ENCODE measurements at places on chromosomes 16 and 17.

- no peak for DNase-seq
Observed at GRCh38 chr16:67648088-67648763, 3.3 kb downstream of the CARMIL2 start.

- DNase-seq, result no peak
Observed at GRCh38 chr17:73698966-73699365, 54.7 kb upstream of the SDK2 start.

GRCh38 chr17:3990386-3991127, 26.3 kb upstream of the ATP2A3 start:
- DNase-seq, result no peak

- peak; percentile 96 for DNase-seq
Observed at GRCh38 chr17:32877164-32877764, 340 bp upstream of the MYO1D start.

DNA sequence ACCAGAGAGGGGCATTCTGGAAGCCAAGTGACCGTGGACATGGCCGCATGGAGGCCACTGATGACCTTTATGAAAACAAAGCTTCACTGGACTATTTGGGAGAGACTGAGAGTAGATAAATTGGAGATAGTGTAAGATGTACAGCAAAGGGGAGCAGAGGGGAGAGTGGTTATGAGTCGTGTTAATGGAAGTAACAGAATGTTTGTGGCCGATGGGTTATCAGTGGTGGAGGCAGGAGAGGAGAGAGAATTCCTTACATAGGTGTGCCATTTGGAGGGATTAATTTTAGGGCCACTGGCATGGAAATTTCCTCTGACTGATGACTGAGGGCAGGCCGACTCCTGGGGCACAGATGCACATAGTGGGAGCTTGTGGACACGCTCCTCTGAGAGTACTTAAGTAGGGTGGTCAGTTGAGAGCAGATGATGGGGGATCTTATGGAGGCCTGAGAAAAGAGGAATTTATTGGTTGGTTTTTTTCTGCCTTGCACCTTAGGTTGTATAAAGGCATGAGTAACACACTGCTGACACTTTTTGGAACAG, 19.2 kb downstream of the PRPSAP2 start:
- no peak for DNase-seq

DNA sequence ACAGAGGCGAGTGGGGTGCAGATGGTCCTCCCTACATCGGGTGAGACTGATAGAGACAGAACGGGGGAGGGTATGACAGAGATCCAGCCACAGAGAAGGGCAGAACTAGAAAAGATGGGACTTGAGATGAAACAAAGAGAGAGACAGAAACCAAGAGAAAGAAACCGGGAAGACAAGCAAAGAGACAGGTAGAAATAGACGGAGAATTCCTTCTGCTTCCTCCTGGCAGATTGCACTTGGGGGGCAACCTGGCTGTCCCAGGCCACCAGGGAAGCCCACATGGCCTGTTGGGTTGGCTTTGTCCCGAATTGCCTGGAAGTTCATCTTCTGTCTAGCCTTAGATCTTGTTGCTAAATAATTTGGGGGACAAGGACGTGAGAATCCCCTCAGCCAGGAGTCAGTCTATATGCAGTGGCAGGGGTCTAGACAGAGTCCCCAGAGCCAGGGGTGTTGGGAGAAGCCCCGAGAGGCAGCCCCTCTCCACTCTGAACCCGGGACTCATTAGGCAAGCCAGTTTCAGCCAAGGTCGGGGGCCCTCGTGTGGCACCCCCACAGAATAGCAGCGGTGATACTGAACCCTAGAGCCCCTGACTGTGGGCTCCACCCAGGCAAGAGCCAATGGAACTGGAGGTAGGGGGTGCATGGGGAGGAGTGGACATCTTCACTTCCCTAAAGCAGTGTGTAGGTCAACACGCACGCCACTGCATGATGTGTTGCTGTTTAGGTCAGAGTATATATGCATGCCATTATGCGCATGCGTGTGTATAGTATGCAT, 627 bp upstream of the TSPOAP1 start:
- DNase-seq, result peak; percentile 88

DNA sequence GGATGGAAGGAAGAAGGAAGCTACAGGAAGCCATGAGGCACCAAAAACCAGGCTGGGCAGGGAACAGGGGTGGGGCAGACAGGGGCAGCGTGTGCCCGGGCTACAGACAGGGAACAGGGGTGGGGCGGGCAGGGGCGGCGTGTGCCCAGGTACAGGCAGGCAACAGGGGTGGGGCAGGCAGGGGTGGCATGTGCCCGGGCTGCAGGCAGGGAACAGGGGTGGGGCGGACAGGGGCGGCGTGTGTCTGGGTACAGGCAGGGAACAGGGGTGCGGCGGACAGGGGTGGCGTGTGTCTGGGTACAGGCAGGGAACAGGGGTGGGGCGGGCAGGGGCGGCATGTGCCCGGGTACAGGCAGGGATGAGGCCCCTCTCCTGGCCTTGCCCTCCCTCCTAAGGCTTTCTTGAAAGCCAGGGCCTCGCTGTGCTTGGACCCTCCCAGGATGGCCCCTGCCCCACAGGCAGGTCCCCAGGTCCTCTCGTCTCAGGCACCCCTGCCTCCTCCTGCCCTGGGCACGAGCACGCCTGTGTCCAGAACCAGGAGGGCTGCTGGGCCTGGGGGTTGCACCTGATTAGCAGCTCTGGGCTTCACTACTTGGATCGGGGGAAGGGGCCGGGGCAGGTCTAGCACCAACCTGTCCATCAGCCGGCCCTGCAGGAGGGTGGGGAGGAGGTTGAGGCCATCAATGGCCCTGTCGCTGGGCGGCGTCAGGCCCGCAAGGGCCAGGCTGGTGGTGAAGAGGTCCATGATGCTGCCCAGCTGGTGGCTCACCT, 14.5 kb upstream of the APRT start:
- DNase-seq, result no peak

DNA sequence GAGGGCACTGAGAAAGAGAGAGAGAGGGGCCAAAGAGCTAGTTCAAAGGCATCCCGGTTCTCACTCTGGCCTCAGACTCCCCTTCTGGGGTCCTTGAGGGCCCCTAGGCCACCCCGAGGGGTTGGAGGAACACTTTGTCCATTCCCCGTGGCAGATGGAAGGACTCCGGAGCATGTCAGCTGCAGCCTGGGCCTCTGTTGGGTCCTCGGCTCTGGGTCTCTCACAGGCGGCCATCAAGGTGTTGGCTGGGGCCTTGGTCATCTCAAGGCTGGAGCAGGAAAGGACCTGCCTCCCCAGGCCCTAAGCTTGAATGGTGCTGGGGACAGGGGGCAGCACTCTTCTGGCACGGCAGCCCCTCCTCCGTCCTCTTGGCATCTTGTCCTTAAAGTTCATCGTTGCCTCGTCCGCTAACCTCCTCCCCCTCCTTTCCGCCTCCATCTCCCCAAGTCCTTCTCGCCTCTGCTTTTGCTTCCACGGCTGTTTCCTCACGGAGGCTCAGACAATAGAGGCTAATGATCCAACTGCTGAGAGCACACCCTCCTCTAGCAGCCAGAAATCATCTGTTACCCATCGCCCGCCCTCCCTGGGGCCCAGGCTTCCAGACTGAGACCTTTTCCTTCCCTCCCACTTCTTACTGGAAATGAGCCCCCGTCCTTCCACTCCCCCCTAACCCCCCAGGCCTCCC, 23.3 kb downstream of the CCR7 start:
- DNase-seq, result peak; percentile 19

GRCh38 chr17:8052256-8053252, 13.7 kb downstream of the ALOX15B start:
- no peak for DNase-seq

DNA sequence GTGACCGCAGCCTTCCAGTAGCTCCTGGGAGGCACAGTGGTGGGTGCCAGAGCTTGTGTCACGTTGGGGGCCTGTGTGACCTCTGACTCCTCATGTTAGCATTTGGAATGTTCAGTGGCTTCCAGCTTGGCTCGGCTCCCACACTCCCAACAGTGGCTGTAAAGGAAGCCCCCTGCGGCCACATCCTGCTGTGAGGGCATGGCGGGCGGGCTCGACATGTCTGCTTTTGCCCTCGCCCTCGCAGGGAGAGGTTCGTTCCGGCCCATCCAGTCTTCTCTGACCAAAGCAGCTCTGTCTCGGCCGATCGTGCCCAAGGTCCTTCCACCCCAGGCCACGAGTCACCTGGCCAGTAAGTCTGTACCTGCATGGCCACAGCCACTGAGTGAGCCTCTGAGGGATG, 12.2 kb upstream of the JPT2 start:
- no peak for DNase-seq

DNA sequence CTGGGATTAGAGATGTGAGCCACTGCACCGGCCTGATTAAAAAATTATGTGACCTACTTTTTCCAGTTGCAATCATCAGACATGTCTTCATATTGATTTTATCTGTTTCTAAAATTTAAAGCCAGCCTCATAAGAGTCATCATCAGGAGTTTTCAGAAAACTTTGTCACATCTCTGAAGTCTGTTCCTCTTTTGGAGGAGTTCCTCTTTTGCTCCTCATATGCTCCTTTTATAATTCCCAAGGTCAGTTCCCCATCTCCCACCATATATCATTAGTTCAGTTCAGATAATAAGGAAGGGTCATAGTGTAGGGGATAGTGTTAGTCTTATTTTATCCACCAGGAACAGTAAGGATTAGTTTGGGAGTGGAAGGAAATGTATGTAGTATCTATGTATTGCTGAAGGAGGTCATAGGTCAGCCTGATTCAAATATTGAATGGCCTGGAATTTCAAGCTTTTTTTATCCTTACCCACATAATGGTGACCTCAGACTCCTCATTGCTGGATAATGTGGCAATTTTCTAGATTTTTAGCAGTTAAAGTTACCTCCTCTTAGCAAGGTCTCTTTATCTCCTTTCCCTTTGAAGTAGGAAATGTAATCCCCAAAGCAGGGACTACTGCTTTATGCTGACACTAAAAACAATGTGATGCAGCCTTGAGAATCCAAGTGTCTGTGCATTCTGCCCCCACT, 13.8 kb upstream of the DUSP14 start:
- DNase-seq, result no peak

- no peak for DNase-seq
Observed at GRCh38 chr17:50356892-50357510, 11.1 kb downstream of the XYLT2 start.

GRCh38 chr16:86906623-86907022, 328.3 kb downstream of the FOXL1 start:
- DNase-seq, result no peak

GRCh38 chr17:76053246-76054111, 18.8 kb downstream of the SRP68 start:
- no peak for DNase-seq

DNA sequence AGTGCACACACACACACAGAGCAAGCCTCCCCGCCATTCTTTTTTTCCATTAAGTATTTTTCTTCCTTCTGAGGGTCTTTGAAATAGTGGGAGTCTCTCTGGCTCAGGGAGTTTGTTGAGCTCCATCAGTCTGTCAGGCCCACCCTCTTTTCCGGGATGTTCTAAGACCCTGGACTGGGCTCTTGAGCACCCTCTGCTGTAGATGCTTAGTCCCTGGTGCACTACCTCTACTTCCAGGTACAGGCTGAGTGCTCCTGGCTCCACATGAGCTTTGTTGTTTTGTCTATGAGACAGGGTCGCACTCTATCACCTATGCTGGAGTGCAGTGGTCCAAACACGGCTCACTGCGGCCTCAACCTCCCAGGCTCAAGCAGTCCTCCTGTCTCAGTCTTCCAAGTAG, 20.7 kb downstream of the LIMD2 start:
- DNase-seq, result no peak

DNA sequence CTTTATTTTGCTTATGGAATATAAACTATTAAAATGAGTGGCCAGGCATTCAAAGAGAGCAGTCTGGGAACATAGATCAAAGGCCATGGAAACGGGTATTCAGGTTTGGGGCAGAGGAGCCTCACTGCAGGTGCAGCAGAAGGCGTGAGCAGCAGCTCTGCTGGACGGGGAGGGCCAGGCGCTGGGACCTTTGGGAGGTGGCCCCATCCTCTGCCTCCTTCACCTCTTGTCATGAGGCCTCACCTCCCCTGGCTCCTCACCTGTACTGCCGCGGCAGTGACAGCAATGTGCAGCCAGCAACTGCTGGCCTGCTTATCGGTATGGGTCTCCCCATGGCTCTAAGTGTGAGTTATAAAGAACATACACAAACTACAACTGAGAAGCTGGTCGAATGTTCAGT, 109.4 kb downstream of the CDK5R1 start:
- DNase-seq, result no peak

- peak; percentile 72 for DNase-seq
Observed at GRCh38 chr16:67173808-67174705, 3.7 kb downstream of the NOL3 start.

Data from B cell (primary cell).